ENCODE measurements at places on chromosomes 13 and 19.

DNA sequence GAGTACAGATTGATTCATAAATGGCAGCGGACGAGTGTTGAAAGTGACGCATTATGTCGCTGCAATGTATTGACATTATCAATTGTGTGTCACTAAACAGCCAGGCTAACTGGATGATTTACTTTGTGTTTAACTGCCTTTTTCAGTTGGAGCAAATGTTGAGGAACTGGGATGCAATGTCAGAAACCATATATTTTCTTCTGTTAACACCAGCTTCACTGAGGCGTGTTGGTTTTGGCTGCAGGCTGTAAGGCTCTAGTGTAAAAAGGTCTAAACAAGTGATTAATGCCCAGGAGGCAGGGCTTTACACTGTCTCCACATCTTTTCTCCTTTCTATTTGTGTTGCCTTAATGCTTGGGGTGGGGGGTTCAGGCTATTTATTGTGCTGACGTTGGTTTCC lies 80.1 kb downstream of the GGACT start:
- no peak for DNase-seq

GRCh38 chr19:843836-844545 lies 3.2 kb downstream of the PRTN3 start:
- DNase-seq = no peak

- DNase-seq = no peak
These were observed 21.2 kb downstream of the RANBP3 start for GRCh38 chr19:5956728-5957127.

DNA sequence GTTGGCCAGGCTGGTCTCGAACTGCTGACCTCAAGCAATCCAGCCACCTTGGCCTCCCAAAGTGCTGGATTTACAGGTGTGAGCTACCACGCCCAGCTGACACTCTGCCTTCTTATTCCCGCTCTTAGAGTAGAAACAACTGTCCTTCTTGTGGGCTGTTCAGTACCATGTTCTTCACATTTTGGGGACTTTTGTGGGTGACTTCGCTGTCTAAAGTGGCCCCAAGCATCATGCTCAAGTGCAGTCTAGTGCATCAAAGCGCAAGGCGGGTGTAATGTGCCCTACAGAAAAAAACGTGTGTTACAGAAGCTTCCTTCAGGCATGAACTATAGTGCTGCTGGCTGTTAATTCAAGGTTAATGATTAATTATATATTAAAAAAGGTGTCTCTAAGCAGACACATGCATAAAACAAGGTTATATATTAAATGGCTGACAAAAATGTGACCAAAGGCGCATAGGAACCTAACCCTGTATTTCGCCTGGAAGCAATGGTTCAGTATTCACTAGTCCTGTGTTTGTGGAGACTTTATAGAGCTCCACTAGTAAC lies 38.3 kb downstream of the ABCC4 start:
- no peak for DNase-seq

DNA sequence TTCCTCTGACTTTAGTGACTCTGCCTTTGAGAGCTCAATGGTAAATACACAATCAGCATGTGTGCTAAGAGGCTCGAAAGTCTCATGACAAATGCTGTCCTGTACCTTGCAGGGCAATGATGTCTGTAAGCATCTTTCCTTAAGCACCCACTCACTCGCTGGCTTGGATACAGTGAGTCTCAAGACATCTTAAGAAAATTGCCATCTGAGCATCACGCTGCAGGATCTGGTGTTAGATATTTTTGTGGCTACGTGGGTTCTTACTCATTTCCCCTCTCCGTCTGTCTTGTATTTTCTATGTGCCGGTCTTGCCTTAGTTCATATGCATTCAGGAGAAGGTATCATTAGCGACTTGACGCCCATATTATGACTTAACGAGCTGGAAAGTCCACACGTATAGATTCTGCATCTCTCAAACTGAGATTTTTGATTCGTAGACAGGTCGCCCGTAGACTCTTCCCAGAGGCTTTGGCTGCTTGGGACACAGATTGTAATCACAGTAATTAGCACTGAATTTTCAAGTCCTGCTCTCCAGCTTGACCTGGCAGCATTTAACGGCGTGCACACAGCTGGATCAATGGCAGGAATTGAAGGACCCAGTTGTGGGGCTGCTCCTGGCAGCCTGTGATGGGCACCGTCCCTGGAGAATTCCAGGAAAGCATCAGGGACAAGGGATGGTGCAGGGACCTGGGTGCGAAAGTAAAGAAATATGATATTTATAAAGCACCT lies 231.2 kb downstream of the ZIC5 start:
- DNase-seq = no peak
